ENCODE measurements at places on chromosomes 7 and 10.

DNA sequence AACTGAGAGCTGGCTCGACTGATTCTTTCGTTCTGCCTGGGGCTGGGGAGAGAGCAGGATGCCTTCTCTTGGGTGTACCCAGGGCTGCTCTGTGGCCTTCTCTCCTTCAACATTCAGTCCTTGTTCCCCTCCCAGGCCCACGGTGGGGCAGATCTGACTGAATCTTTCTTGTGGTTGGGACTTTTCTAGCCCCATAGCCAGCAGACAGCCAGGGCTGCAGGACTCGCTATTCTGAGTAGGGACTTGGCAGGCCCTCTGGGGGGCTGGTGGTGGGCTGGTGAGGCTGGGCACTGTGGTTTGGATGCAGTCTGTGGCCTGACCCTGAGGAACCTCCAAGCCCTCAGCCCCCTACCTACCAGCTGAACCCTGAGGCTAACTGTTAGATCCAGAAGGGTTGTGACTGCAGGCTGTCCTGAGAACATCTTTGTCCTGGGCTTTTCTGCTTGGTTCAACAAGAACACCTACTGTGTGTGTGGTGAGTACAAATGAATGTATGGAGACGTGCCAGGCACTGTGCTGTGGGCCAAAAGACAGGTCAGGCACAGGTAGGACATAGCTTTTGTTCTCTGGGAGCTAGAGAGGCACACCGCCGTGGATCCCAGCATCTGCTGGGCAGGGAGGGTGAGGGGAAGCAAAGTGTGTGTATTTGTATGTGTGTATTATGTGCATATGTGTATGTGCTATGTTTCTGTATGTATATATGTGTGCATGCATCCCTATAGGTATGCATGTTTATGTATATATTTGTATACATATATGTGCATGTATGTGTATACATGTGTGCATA lies 2.1 kb upstream of the PALD1 start:
- DNase-seq: no peak

DNA sequence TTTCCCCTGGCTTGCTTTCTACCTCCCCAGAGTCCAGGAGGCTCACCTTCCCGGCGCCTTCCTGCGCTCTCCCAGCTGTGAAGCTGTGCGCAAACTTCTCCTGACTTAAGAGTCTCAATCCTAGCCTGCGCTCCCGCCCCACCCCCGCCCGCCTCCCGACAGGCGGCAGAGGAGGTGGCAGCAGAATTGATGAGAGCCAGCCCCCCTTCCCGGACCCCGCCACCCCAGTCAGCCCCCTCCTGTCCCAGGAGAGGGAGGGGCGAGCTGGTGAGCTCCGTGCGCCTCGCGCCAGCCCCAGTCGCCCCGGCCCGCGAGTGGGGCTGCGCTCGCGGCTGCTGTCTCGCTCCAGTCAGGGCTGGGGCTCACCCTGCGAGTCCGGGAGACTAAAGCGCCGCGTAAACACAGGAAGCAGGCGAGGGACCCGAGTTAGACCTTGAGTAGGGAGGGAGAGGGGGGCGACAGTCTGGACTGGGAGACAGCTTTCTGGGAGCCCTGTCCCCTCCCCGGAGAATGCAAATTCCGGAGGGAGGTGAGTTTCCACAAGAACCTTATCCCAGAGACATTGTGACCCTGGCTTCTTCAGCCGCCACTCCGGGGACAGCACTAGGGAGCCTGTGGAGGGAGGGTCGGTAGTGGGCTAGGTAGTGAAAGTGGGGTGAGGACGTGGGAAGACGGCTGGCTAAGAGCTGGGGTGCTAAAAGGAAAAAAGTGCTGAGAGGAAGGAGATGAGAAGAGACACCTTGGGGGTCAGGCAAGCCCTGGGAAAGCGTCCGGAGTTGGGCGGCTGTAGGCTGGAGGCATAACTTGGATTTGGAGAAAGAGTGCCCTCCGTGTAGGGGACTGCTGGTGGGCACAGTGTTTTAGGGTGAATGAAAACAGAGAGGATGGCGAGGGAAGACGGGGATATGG lies at the start of gene CALCR:
Gene CALCR, minus strand, starts transcription at position 79 of the 909 bp plus-strand sequence. CDS start 87,743 bp downstream, outside the sequence.
- DNase-seq: no peak

DNA sequence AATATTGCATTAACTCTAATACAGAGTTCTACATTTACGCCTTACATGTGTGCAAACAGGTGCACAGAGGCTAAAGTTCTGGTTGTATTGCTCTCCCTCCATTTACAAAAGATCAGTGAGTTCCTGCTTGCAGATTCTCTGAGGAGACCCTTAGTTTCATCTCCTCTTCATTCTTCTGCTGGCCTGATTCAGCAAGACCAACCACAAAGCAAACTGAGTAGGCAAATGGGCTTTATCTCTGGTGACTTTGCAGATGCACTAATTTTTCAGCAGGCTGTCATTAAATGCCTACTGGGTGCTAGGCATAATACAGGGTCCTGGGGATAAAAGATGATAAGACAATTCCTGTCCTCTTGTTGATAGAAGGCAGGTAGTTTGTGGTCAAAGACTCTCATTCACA lies 56.4 kb downstream of the MET start:
- DNase-seq: no peak

GRCh38 chr7:128938544-128939074 lies 882 bp downstream of the IRF5 start:
- peak; percentile 48 for DNase-seq

DNA sequence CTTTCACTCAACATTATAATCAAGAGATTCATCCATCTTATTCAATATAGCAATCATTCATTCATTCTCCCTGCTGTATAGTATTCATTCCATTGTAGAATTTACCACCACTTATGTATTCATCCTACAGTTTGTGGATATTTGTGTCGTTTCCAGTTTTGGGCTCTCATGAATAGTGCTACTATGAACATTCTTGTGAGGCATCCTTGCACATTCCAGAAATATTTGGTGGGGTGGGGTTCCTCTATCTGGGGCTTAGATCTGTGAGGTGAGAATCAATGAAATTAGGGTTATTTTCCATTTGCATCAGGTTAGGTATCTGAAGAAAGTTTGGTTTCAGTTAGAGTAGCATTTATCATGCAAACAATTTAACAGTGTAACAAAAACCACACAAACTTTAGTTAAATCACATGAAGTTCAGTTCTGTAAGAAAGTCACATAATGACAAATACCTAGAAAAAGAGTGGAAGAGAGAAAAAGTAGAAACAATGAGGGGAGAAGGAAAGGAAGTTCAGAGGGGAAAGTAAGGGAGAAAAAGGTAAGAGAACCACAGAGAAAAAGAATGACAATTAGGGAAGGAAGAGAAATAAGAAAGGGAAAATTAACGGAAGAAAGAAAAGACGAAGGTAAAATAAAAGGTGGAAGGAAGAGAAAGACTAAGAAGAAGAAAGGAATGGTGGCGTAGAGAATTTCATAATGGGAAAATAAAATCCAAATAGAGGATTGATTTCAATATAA lies 25.3 kb upstream of the CBLL1 start:
- no peak for DNase-seq

GRCh38 chr10:15175587-15175986 lies 7.1 kb upstream of the NMT2 start:
- DNase-seq: no peak

DNA sequence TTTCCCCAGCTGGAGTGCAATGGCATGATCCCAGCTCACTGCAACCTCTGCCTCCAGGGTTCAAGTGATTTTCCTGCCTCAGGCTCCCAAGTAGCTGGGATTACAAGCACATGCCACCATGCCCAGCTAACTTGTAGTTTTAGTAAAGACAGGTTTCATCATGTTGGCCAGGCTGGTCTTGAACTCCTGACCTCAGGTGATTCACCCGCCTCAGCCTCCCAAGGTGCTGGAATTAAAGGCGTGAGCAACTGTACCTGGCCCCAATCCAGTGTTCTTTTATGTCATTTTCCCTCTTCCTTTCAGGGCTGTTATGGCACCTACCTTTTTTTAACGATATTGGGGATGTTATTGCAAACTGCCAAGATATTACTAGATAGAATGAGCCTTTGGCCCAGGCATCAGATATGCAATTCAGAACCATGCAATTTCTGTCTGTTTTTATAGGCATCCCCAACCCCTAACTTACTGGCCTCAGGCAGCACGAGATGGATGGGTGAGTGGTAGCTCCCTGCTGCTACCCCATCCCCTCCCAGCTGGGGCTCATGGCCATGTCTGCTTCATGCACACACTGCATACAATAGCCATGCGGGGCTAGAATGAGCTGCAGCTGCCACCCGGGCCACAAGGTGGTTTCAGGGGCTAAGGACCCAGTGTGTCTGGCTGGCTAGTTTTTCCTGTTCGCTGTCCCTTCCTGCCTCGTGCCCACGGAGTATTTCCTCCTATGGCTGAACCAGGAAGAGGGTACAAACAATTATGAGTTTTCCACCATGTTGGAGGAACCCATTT lies 1080.1 kb upstream of the SORCS1 start:
- DNase-seq: no peak

DNA sequence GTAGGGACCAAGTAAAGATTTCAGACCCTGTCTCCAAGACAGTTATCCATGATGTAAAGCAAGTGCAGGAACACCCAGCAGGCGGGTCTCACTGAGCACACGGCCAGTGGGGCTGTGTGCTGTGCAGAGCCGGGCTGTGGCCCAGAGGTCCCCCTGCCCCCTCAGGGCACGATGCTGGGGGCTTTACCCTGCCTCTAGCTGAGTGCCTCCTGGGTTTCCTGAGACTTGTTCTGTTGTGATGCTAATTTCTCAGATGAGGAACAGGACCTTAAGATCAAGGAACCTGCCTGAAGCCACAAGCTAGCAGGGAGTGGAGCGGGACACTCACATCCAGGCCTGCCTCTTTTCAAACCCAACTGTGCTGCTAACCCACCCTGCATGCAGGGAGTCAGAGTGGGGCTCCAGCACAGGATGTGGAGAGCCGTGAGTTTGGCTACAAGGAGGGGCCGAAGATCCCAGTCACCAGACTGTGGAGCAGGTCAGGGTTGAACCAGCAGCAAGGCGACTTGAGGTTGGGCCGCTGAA lies 76.1 kb upstream of the LYZL2 start:
- no peak for DNase-seq
